ENCODE measurements at places on chromosomes 12 and 14. TPM values are rescaled to one million over a fixed set of nuclear protein-coding genes. Genes with fewer than 3 reads are reported as not detected.

Gene FAM216A
- 12.6 TPM for total RNA-seq

Gene CHGA
- not detected for total RNA-seq

Gene ACOT6
- not detected for total RNA-seq

Gene RNASE1
- total RNA-seq = 0.43 TPM

Gene RPL10L
- total RNA-seq = not detected

Gene PABPN1
- total RNA-seq = 64.4 TPM

Gene SIX4
- 16.6 TPM for total RNA-seq

Gene NPFF
- not detected for total RNA-seq

All from placental pericyte (primary cell).